ENCODE measurements at places on chromosomes 2 and 18.

GRCh38 chr18:62089174-62089573 is 97.7 kb downstream of the PIGN start:
- DNase-seq: no peak

- no peak for DNase-seq
Observed at GRCh38 chr2:134369220-134369902, 115.5 kb downstream of the MGAT5 start.

DNA sequence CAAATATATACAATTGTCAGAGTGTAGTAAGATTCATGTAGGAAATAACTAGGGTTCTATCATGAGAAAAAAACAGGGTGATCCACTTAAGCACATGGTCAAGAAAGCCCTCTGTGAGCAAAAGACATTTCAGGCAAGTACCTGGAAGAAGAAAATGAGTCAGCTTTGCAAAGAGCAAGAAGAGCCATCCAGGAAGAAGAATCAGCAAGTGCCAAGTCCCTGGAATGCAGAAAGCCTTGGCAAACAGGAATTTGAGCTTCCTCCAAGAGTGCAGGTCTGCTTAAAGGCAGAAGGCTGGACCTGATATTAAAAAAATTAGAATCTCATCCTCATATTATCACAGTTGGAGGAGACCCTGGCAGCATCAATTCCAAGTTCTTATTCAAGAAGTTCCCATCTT is 188.5 kb upstream of the CELF4 start:
- DNase-seq: no peak

- no peak for DNase-seq
Observed at GRCh38 chr2:25587361-25587760, 86.0 kb downstream of the DTNB start.

DNA sequence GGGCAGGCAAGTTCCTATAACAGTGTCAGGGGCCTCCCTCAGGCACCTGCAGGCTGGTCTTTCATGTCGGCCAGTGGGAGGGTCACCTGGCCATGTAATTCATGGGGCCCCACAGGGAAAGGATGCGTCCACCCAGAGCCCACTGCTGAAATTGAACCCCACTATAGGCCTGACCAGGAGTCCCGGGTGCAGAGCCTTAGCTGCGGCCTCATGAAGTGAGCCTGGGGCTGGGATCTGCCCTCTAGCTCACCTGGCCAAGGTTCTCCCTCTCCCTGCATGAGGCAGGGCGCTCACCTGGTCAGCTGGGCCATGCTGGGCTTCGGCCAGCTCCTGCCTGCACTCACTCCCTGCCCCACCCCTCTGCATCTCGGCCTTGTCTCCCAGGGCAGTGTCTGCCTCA is 41.1 kb downstream of the C1QL2 start:
- DNase-seq: no peak

GRCh38 chr18:74234326-74235171 is 57.2 kb downstream of the CYB5A start:
- no peak for DNase-seq

DNA sequence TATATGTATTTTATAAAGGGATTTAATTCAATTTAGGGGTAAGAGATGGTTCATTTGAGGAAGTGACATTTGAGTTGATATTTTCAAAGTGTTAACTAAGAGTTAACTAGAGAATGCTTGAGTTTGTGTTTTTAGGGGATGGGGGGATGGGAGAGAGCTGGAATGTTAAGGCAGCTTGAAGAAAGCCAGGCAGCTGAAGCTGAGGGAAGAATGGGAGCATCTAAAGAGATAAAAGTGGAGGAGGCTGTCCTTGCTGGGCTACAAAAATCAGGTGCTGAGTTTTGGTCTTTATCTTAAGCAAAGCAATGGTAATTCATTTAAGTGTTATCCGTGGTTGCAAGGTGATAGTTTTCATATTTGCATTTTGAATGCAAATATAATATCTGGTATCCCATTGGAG is 9.2 kb downstream of the CHST9 start:
- DNase-seq: no peak

All from NCI-H187 treated with DMSO at 0.1 percent for 48 hours (cell line).